ENCODE measurements at places on chromosomes 1 and 21. TPM values are rescaled to one million over a fixed set of nuclear protein-coding genes. Genes with fewer than 3 reads are reported as not detected.

DNA sequence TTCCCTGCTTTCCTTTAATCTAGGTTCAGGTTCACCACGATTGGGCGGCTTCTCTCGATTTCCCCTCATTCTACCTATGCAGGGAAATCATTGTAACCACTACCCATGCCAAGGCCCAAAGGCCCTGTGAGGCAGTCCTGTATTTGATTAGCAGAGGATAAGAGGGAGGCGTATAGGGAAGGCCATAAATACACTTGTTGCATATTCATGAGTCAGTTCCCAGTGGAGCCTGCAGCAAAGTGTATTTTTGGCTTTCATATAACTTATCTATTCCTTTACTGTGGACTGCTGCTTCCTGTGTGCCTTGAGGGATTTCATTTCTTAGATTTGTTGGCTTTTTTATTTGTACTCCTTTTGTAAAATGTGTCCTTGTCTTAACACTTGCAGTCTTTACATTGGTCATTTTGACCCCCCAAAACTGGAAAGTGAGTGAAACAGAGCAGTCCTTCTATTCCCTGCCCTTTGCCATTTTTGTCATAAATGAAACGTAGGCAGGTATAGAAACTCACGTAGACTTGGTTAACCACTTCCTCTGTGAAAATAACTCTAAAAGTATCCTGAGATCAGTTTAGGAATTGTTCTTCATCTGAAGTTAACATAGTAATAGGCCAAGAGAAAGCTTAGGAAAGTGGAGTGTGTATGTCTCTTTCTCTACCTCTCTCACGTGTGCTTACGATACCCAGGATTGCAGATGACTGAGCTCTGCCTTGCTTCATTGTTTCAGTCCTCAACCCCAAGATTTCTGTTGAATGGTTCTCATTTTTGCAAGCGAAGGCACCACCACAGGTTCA is 19.6 kb upstream of the KCNQ4 start:
- H3K27me3 ChIP-seq, result no peaks in the 10 kb centered on the region
- H3K36me3 ChIP-seq, result peaks cover 52% of the 10 kb centered on the region
- H3K4me1 ChIP-seq, result peaks cover 2% of the 10 kb centered on the region
- H3K27ac ChIP-seq, result no peak overlapping the region

DNA sequence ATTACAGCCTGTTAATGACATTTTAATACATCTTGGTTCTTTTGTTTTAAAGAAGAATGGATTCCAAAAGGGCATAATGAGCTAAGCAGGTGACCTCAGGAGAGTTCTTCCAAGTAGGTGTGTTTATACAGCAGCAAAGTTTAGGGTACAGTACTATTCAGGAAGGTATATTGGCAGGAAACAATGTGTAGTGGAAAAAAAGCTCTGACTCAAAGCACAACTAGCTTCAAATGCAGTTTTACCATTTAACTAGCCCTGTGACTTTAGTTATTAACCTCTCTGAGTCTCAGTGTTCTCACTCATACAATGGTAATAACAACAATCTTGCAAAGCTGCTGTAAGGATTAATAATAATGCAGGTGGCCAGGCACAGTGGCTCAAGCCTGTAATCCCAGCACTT is 29.9 kb downstream of the FAF1 start:
- H3K36me3 ChIP-seq, result no peaks in the 10 kb centered on the region
- no peak overlapping the region for H3K27ac ChIP-seq
- no peak overlapping the region for H3K4me3 ChIP-seq
- no peak for DNase-seq
- H3K27me3 ChIP-seq, result no peaks in the 10 kb centered on the region

DNA sequence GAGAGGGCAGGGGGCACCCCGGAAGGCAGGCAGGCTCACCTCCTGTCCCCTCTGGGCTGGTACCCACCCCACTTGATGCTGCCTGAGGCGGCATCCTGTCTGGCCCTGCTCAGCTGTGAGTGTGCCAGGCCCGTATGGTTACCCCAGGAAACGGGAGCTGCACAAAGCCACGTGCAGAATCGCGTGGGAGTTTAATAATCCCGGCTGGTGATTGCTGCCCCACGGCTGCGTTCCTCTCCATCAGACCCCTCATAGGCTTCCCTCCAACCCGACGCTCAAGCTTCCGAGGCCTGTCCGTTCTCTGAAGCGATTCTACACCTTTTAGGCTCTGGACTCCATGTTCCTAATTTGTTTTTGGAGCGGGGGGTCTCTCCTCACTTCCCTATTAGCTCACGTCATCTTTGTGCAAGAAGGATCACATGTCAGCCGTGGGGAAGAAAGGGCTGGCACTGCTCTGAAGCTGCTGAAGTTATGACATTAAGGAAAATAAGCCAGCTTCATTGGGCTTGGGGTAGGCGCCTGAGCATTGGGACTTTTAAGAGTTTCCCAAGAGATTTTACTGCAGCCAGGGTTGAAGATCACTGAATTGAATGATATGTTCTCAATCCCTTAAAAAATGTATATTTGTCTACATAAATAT is 1.1 kb upstream of the B3GALT5 start:
- H3K4me3 ChIP-seq, result no peak overlapping the region
- H3K27me3 ChIP-seq, result peaks cover 15% of the 10 kb centered on the region
- H3K27ac ChIP-seq, result no peak overlapping the region
- H3K36me3 ChIP-seq, result no peaks in the 10 kb centered on the region
- peak; percentile 61 for DNase-seq

GRCh38 chr1:177950506-177950905 is 19.4 kb downstream of the SEC16B start:
- H3K4me3 ChIP-seq, result no peak overlapping the region
- H3K27me3 ChIP-seq, result no peaks in the 10 kb centered on the region
- H3K4me1 ChIP-seq, result peaks cover 9% of the 10 kb centered on the region
- no peak for DNase-seq
- no peak overlapping the region for H3K27ac ChIP-seq

- no peaks in the 10 kb centered on the region for H3K4me1 ChIP-seq
- H3K4me3 ChIP-seq, result no peak overlapping the region
- H3K36me3 ChIP-seq, result no peaks in the 10 kb centered on the region
- no peak for DNase-seq
Observed at GRCh38 chr1:43995984-43996732, 4.8 kb downstream of the CCDC24 start.

DNA sequence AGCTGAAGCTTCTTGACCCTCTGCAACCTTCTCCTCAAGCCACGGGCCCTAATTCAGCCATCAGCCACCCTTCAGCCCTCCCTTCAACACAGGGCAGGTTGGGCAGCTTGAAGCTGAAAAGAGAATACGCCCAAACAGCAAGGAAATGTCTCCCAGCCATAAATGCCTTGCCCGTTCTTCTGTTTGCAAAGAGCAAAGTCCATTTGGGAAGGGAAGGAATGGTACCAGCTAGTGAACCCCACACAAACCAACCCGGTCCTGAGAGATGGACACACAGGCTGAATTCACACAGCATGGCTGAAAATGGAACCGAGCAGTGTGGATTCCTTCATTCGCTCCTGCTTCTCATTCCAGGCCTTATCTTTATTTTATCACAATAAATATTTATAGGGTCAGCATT is 11.5 kb downstream of the PLEKHA6 start:
- peaks cover 38% of the 10 kb centered on the region for H3K4me1 ChIP-seq
- DNase-seq, result no peak
- H3K27ac ChIP-seq, result peak overlapping the region; percentile 51
- no peaks in the 10 kb centered on the region for H3K27me3 ChIP-seq
- H3K36me3 ChIP-seq, result no peaks in the 10 kb centered on the region
- no peak overlapping the region for H3K4me3 ChIP-seq

GRCh38 chr1:89203166-89203565 is 4.4 kb upstream of the GBP4 start:
- DNase-seq, result no peak
- no peak overlapping the region for H3K27ac ChIP-seq

DNA sequence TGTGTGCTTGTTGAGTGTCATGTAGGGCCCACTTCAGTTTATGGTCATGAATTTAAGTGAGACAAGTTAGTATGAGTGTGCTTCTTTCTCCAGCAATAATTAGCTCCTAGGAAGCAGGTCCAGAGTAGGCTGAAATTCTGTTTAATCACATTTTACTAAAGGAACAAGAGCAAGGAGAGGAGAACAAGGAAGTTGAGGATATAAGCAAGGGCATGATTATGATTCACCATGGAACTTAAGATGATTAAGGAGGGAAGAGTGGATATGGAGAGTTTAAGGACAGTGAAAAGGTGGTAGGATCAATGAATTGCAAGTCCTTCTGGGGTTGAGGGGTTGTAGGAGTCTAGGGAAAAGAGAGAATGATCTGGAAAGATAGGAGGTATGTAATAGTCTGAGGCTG is 3.1 kb upstream of the DIPK1A start:
- H3K27me3 ChIP-seq, result no peaks in the 10 kb centered on the region
- DNase-seq, result no peak
- no peak overlapping the region for H3K4me3 ChIP-seq
- no peaks in the 10 kb centered on the region for H3K36me3 ChIP-seq

DNA sequence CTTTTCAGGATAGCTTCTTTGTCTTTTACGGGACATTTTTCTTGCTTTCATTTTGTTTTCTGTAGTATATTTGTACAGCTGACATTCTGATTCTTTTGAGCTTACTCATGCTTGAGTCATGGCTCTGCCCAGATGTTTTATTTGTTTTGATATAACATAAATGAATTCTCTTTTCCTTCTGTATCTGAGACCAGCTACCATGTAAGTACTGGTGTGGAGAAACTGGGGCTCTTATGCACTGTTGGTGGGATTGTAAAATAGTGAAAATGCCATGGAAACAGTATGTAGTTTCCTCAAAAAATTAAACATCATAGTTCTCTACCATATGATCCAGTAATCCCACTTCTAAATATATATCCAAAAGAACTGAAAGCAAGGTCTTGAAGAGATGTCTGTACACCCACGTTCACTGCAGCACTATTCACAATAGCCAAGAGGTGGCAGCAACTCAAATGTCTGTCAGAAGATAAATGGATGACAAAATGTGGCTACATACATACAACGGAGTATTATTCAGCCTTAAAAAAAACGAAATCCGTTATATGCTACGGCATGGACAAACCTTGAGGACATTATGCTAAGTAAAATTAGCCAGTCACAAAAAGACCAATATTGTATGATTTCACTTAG is 61.4 kb downstream of the EIF2B3 start:
- H3K4me3 ChIP-seq, result no peak overlapping the region
- no peaks in the 10 kb centered on the region for H3K27me3 ChIP-seq
- H3K36me3 ChIP-seq, result no peaks in the 10 kb centered on the region

- H3K36me3 ChIP-seq, result peaks cover 17% of the 10 kb centered on the region
- H3K4me1 ChIP-seq, result no peaks in the 10 kb centered on the region
- H3K4me3 ChIP-seq, result peak overlapping the region; percentile 85
- H3K27ac ChIP-seq, result peak overlapping the region; percentile 90
- H3K27me3 ChIP-seq, result no peaks in the 10 kb centered on the region
Observed at GRCh38 chr1:153957744-153958110, 685 bp downstream of the CRTC2 start.

DNA sequence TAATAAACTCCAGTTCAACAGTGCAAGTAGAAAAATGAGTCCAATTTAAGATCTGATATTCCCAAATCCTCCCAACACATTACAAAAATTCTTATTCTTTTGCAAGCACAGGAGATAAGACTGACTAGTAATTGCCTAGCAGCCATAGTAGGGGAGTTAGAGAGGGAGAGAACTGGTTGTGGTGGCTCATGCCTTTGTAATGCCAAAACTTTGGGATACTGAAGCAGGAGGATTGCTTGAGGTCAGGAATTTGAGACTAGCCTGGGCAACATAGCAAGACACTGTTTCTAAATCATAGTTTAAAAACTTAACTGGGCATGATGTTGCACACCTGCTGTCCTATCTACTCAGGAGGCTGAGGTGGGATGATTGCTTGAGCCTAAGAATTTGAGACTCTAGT is 26.7 kb upstream of the PAPPA2 start:
- H3K27me3 ChIP-seq, result no peaks in the 10 kb centered on the region
- no peaks in the 10 kb centered on the region for H3K36me3 ChIP-seq
- no peak for DNase-seq
- H3K27ac ChIP-seq, result no peak overlapping the region
- no peaks in the 10 kb centered on the region for H3K4me1 ChIP-seq

DNA sequence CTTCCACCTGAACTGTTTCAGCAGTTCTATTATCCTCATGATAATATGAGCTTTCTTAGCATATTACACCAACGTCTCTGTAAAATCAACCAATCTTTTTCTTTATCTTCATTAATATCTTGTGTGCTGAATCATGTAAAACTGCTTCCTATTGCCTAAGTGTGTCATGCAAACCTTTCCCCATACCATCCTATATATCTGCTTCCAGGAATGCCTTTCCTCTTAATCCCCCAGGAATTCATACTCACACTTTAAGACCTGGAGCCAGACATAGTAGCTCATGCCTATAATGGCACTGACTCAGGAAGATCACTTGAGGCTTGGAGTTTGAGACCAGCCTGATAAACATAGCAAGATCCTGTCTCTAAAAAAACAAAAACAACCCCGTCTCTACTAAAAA is 183.9 kb downstream of the NRIP1 start:
- no peaks in the 10 kb centered on the region for H3K36me3 ChIP-seq
- no peak overlapping the region for H3K4me3 ChIP-seq
- no peaks in the 10 kb centered on the region for H3K27me3 ChIP-seq
- no peak overlapping the region for H3K27ac ChIP-seq

The TSTD1 gene
- total RNA-seq, result 74.5 TPM

The CELA2B gene
- not detected for total RNA-seq

The CTSS gene
- 109 TPM for total RNA-seq

The RAB42 gene
- 3.3 TPM for total RNA-seq

The APP gene
- 1,303 TPM for total RNA-seq

The PARP1 gene
- 71.1 TPM for total RNA-seq

The IL12RB2 gene
- 1.5 TPM for total RNA-seq

The ALX3 gene
- not detected for total RNA-seq

Measured in kidney (tissue), 22 donors.